ENCODE measurements at places on chromosomes 6 and 20. TPM values are rescaled to one million over a fixed set of nuclear protein-coding genes. Genes with fewer than 3 reads are reported as not detected.

The MYB gene
- 1.6 TPM for total RNA-seq

The CALHM5 gene
- total RNA-seq = 1.4 TPM

The AIF1 gene
- total RNA-seq = 5.1 TPM

The PTPRT gene
- total RNA-seq = 0.80 TPM

The PCK1 gene
- total RNA-seq = not detected

The ULBP3 gene
- total RNA-seq = 4.3 TPM

The FOXQ1 gene
- 0.53 TPM for total RNA-seq

The APOBEC2 gene
- 0.51 TPM for total RNA-seq

The BTN1A1 gene
- 0.11 TPM for total RNA-seq

- peaks cover 31% of the 10 kb centered on the region for H3K36me3 ChIP-seq
- H3K4me1 ChIP-seq = no peaks in the 10 kb centered on the region
- no peaks in the 10 kb centered on the region for H3K27me3 ChIP-seq
- DNase-seq = no peak
- H3K4me3 ChIP-seq = no peak overlapping the region
- no peak overlapping the region for H3K27ac ChIP-seq
These were observed 177.4 kb upstream of the THEMIS start for GRCh38 chr6:128078276-128078675.

DNA sequence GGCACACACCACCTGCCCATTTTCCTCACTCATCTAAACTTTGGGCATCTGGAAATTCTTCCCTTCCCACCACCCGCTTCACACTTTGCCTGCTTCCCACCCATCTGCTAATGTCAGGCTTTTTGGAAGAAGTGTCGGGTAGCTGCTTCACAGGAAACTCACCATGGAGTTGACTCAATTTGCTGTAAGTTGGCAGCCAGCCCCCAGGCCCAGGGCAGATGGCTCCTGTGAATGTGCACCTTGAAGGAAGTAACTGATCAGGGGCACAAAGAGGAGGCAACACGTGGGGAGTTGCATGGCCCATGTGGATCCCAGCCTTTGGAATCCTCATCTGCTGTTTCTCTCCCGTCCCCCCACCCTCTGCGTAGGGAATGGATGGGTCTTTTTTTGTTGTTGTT is 87.3 kb downstream of the PPP1R14C start:
- no peak overlapping the region for H3K4me3 ChIP-seq
- H3K36me3 ChIP-seq = no peaks in the 10 kb centered on the region
- no peak overlapping the region for H3K27ac ChIP-seq

GRCh38 chr6:43738877-43739641 is 31.0 kb upstream of the VEGFA start:
- H3K27ac ChIP-seq = no peak overlapping the region
- no peak overlapping the region for H3K4me3 ChIP-seq
- H3K4me1 ChIP-seq = peaks cover 23% of the 10 kb centered on the region
- no peak for DNase-seq
- H3K27me3 ChIP-seq = no peaks in the 10 kb centered on the region
- no peaks in the 10 kb centered on the region for H3K36me3 ChIP-seq

GRCh38 chr6:3526962-3527650 is 70.3 kb upstream of the SLC22A23 start:
- no peak overlapping the region for H3K4me3 ChIP-seq
- no peaks in the 10 kb centered on the region for H3K36me3 ChIP-seq
- H3K27me3 ChIP-seq = no peaks in the 10 kb centered on the region
- no peak for DNase-seq

- DNase-seq = no peak
- H3K4me1 ChIP-seq = peaks cover 3% of the 10 kb centered on the region
- no peak overlapping the region for H3K27ac ChIP-seq
These were observed 606.4 kb downstream of the KHDRBS2 start for GRCh38 chr6:61679625-61680024.

GRCh38 chr20:57409672-57410397 is 18.6 kb downstream of the RBM38 start:
- H3K36me3 ChIP-seq = peaks cover 7% of the 10 kb centered on the region
- H3K4me1 ChIP-seq = peaks cover 8% of the 10 kb centered on the region
- no peak for DNase-seq
- H3K27me3 ChIP-seq = no peaks in the 10 kb centered on the region
- peak overlapping the region; percentile 4 for H3K27ac ChIP-seq

GRCh38 chr6:12637960-12638641 is 78.5 kb upstream of the PHACTR1 start:
- no peaks in the 10 kb centered on the region for H3K27me3 ChIP-seq
- peaks cover 10% of the 10 kb centered on the region for H3K4me1 ChIP-seq

DNA sequence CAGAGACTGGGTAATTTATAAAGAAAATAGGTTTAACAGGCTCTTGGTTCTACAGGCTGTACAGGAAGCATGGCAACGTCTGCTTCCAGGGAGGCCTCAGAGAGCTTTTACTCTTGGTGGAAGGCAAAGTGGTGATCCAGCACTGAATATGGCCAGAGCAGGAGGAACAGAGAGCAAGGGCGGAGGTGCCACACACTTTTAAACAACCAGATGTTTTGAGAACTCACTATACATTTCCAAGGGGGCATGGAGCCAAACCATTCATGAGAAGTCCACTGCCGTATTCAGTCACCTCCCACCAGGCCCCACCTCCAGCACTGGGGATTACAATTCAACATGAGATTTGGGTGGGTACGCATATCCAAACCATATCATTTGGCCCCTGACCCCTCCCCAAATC is 18.7 kb downstream of the SAMD5 start:
- H3K27me3 ChIP-seq = no peaks in the 10 kb centered on the region
- no peak for DNase-seq
- H3K36me3 ChIP-seq = no peaks in the 10 kb centered on the region
- H3K4me3 ChIP-seq = no peak overlapping the region

DNA sequence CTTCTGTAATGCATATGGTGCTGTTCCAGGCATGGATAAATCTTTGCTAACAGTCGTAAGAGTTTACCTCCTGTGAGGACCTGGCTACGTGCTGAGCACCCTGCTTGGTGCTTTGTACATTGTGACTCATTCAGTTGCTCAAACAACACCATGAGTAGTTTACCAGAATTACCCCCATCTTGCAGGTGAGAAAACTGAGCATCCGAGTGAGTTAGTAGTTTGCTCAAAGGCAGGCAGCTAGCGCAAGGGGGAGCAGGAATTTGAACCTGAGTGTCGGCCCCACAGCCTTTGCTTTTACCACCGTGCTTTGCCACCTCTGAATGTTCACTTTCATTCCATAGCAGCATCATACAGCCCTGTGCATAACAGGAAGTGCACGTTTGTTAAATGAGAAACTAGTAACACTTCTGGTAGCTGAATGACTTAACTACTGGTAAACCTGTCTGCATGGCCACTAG is 121.9 kb downstream of the MTHFD1L start:
- H3K4me3 ChIP-seq = no peak overlapping the region
- peaks cover 6% of the 10 kb centered on the region for H3K36me3 ChIP-seq
- peak overlapping the region; percentile 89 for H3K27ac ChIP-seq
- no peak for DNase-seq

- H3K27ac ChIP-seq = no peak overlapping the region
- DNase-seq = no peak
- H3K4me3 ChIP-seq = no peak overlapping the region
- peaks cover 56% of the 10 kb centered on the region for H3K36me3 ChIP-seq
- H3K27me3 ChIP-seq = no peaks in the 10 kb centered on the region
These were observed 151.3 kb downstream of the DTNBP1 start for GRCh38 chr6:15511248-15512125.

- DNase-seq = no peak
- H3K4me1 ChIP-seq = no peaks in the 10 kb centered on the region
- H3K27me3 ChIP-seq = peaks cover 10% of the 10 kb centered on the region
- no peak overlapping the region for H3K27ac ChIP-seq
These were observed 21.0 kb downstream of the ZC3H12D start for GRCh38 chr6:149463781-149464180.

DNA sequence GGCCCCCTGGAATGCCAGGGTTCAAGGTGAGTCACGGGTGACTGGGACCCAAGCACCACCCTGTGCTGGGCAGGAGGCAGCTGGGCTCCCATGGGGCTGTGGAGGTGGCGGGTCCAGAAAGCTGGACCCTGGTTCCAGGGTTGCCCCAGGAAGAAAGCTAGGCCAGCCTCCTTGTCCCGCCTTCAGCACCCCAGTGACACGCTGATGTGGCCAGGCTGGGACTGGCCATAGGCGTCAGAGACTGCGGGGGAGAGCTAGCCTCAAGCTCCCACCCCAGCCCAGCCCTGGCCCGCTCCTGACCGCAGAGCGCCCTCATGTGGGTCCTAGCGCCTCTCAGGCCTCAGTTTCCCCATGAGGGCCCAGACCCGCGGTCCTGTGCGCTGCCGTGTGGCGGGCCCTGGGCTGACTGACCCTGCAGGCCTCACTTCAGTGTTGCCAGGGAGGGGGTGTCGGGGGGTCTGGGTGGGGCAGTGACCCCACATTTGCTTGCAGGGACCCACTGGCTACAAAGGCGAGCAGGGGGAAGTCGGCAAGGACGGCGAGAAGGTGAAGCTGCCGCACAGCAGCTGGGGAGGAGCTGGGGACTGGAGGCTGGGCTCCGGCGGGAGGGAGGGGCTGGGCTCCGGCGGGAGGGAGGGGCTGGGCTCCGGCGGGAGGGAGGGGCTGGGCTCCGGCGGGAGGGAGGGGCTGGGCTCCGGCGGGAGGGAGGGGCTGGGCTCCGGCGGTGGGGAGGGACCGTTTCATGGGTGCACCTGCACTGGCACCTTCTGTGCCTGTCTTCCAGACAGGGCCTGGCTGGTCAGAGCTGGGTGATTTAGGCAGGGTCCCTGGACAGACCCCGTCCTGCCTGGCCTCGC is 7.9 kb downstream of the COL9A3 start:
- H3K4me3 ChIP-seq = peak overlapping the region; percentile 28
- peak; percentile 64 for DNase-seq
- peaks cover 15% of the 10 kb centered on the region for H3K4me1 ChIP-seq

DNA sequence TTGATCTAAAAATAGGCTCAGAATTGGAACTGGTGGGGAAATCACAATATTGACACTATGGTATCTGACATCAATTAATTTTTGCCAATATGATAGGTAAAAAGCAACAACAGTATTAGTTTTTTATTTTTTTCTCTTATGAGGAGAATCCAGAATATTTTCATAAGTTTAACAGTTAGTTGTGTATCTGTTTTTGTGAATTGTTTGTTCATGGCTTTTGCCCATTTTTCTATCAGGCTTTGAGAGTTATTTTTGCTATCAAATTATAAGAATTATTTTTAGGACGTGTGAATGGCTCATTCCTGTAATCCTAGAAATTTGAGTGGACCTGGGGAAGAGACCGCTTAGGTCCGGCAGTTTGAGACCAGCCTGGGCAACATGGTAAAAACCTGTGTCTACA is 608.6 kb upstream of the ADGRB3 start:
- H3K4me1 ChIP-seq = no peaks in the 10 kb centered on the region
- H3K27ac ChIP-seq = no peak overlapping the region
- no peaks in the 10 kb centered on the region for H3K36me3 ChIP-seq
- DNase-seq = no peak

GRCh38 chr6:31898383-31899011 is 999 bp upstream of the EHMT2 start:
- no peaks in the 10 kb centered on the region for H3K27me3 ChIP-seq
- peak overlapping the region; percentile 98 for H3K4me3 ChIP-seq
- peak overlapping the region; percentile 97 for H3K27ac ChIP-seq
- no peak for DNase-seq

DNA sequence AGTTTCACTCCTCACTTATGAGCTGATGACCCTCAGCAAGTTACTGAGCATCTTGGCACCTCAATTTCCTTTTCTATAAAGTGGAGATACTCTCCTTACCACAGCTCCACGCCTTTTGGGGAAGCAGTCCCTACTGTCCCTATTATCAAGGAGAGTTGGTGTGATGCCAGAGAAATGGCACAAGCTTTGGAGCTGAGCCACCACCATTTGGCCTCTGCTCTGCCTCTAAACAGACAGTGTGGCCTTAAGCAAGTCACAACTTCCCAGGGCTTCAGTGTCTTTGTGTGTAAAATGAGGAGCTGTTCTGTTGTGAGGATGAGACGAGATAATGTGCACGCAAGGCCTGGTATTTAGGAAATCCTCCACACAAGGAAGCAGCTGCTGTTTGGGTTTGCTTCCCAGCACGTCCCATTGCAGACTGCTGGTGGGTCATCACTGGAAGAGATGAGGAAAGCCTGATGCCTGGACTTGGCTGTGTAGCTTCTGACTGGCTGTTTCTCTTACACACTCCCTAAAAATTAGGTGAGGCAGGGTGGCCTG is 18.5 kb downstream of the NSFL1C start:
- no peak overlapping the region for H3K27ac ChIP-seq
- no peak for DNase-seq
- H3K4me1 ChIP-seq = no peaks in the 10 kb centered on the region
- peaks cover 32% of the 10 kb centered on the region for H3K36me3 ChIP-seq
- H3K27me3 ChIP-seq = no peaks in the 10 kb centered on the region

GRCh38 chr20:22052025-22052650 is 346.7 kb downstream of the PAX1 start:
- no peak for DNase-seq
- no peaks in the 10 kb centered on the region for H3K4me1 ChIP-seq
- H3K4me3 ChIP-seq = no peak overlapping the region
- no peak overlapping the region for H3K27ac ChIP-seq
- no peaks in the 10 kb centered on the region for H3K36me3 ChIP-seq
- no peaks in the 10 kb centered on the region for H3K27me3 ChIP-seq

- H3K4me1 ChIP-seq = no peaks in the 10 kb centered on the region
- no peak for DNase-seq
- no peaks in the 10 kb centered on the region for H3K27me3 ChIP-seq
- H3K27ac ChIP-seq = no peak overlapping the region
- H3K36me3 ChIP-seq = no peaks in the 10 kb centered on the region
- H3K4me3 ChIP-seq = no peak overlapping the region
These were observed 8.7 kb downstream of the OSBPL2 start for GRCh38 chr20:62246872-62247652.

DNA sequence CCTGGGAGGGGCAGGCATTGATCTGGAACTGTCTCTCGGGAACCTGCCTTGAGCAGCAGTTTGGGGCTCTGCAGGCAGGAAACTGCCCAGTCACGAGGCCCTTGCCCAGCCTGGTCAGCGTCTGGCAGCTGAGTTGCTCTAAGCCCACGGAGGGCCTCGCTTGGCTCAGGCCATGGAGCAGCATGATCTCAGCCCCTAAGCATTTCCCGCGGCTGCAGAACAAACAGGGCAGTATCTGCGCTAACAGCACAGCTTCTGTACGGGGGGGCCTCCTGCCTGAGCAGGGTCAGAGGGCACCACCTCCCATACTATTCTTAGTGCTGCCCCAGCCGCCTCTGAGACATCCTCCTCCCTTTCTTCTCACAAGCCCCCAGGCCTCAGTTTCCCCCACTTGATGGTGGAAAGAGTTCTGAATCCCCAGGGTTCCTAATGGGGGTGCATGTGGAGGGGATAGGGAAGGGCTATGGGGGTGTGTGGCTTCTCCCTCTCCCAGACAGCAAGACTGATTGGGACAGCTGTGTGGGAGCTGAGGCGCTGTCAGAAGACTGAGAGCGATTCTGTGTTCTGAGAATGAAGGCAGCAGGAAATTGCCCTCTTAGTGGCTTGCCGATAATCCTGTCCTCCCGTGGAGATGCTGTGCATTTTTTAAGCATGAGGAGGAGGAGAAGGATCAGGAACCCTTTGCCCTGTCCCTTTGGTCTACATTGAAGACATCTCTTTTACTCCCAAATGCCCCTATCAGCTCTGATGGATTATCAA is 46.4 kb downstream of the MOCS1 start:
- peaks cover 2% of the 10 kb centered on the region for H3K27me3 ChIP-seq
- H3K36me3 ChIP-seq = peaks cover 3% of the 10 kb centered on the region
- peaks cover 16% of the 10 kb centered on the region for H3K4me1 ChIP-seq

GRCh38 chr6:93083337-93084230 is 335.8 kb downstream of the EPHA7 start:
- peaks cover 40% of the 10 kb centered on the region for H3K4me1 ChIP-seq
- peak overlapping the region; percentile 70 for H3K27ac ChIP-seq
- H3K27me3 ChIP-seq = no peaks in the 10 kb centered on the region
- no peak for DNase-seq
- H3K36me3 ChIP-seq = no peaks in the 10 kb centered on the region
- H3K4me3 ChIP-seq = no peak overlapping the region

Measured in mesothelial cell of epicardium (in vitro differentiated cells).